Kidney (tissue), 22 donors: ENCODE measurements at places on chromosomes 1 and 21. TPM values are rescaled to one million over a fixed set of nuclear protein-coding genes. Genes with fewer than 3 reads are reported as not detected.

- DNase-seq, result no peak
- no peaks in the 10 kb centered on the region for H3K36me3 ChIP-seq
- H3K4me1 ChIP-seq, result no peaks in the 10 kb centered on the region
- no peak overlapping the region for H3K27ac ChIP-seq
Measured at GRCh38 chr21:39156024-39156423, 27.2 kb downstream of the PSMG1 start.

DNA sequence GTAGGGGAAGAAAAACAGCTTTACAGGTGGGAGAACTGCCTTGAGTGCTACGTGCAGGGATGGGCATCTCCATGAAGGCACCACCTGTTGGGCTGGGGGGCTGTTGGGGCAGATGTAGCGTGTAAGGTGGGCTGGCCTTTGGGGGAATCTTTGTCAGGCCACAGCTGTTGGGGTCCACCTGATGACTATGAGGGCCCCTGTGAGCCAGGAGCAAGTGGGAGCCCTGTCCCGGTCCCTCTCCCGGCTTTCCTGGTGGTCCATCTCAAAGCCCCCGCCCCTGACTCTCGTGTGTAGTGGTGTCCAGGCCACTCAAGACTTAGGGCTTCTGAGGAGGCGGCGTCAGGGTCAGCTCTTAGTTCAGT, 13.5 kb downstream of the SLC37A1 start:
- H3K4me1 ChIP-seq, result no peaks in the 10 kb centered on the region
- H3K36me3 ChIP-seq, result no peaks in the 10 kb centered on the region
- H3K27me3 ChIP-seq, result no peaks in the 10 kb centered on the region
- peak; percentile 33 for DNase-seq
- H3K27ac ChIP-seq, result peak overlapping the region; percentile 78
- no peak overlapping the region for H3K4me3 ChIP-seq

GRCh38 chr1:227734546-227734855, 601 bp downstream of the JMJD4 start:
- H3K4me3 ChIP-seq, result peak overlapping the region; percentile 81
- no peak overlapping the region for H3K27ac ChIP-seq
- H3K36me3 ChIP-seq, result no peaks in the 10 kb centered on the region
- no peaks in the 10 kb centered on the region for H3K27me3 ChIP-seq

GRCh38 chr1:115594600-115594999, 47.2 kb upstream of the VANGL1 start:
- no peak overlapping the region for H3K27ac ChIP-seq
- DNase-seq, result no peak
- H3K27me3 ChIP-seq, result no peaks in the 10 kb centered on the region
- no peaks in the 10 kb centered on the region for H3K36me3 ChIP-seq

- no peaks in the 10 kb centered on the region for H3K36me3 ChIP-seq
- no peak for DNase-seq
- no peak overlapping the region for H3K4me3 ChIP-seq
- no peak overlapping the region for H3K27ac ChIP-seq
- H3K27me3 ChIP-seq, result no peaks in the 10 kb centered on the region
Measured at GRCh38 chr1:48548985-48549384, 77.0 kb upstream of the SPATA6 start.

GRCh38 chr21:34148419-34148804, 75.0 kb downstream of the MRPS6 start:
- peak; percentile 65 for DNase-seq
- H3K36me3 ChIP-seq, result no peaks in the 10 kb centered on the region
- no peaks in the 10 kb centered on the region for H3K4me1 ChIP-seq
- H3K27me3 ChIP-seq, result no peaks in the 10 kb centered on the region

- H3K27me3 ChIP-seq, result no peaks in the 10 kb centered on the region
- no peak overlapping the region for H3K4me3 ChIP-seq
- H3K27ac ChIP-seq, result no peak overlapping the region
- no peak for DNase-seq
Measured at GRCh38 chr1:29849038-29849750, 612.9 kb downstream of the PTPRU start.

- no peak overlapping the region for H3K4me3 ChIP-seq
- H3K36me3 ChIP-seq, result no peaks in the 10 kb centered on the region
- H3K27me3 ChIP-seq, result no peaks in the 10 kb centered on the region
- DNase-seq, result no peak
- H3K27ac ChIP-seq, result no peak overlapping the region
- H3K4me1 ChIP-seq, result peaks cover 3% of the 10 kb centered on the region
Measured at GRCh38 chr1:76939050-76939816, 72.0 kb downstream of the ST6GALNAC5 start.

DNA sequence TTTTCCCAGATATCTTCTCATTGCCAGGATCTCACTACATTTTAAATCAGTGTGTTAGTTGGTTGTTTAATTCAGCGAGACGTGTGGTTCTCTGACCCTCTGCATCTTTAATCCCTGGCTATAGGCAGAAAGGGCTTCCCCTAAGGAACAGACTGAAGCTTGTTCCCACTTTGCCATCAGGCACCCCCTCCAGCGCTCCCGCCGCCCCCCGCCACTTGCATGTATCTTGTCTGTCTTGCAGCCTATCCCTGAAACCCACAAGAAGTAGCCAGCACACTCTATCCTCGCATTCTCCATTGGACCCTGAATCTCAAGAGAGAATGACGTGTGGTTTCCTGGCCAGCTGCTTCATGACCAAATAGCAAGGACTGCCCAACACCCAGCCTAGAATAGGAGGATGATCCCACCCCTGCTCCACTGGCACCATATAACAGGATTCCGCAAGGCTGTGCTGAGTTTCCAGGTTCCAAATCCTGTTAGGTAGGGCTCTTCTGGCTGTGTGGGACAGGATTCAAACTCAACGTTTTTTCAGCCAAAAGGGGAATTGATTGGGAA, 7.8 kb downstream of the CLDN19 start:
- no peaks in the 10 kb centered on the region for H3K4me1 ChIP-seq
- DNase-seq, result no peak
- no peaks in the 10 kb centered on the region for H3K36me3 ChIP-seq
- H3K27me3 ChIP-seq, result no peaks in the 10 kb centered on the region
- H3K27ac ChIP-seq, result no peak overlapping the region

DNA sequence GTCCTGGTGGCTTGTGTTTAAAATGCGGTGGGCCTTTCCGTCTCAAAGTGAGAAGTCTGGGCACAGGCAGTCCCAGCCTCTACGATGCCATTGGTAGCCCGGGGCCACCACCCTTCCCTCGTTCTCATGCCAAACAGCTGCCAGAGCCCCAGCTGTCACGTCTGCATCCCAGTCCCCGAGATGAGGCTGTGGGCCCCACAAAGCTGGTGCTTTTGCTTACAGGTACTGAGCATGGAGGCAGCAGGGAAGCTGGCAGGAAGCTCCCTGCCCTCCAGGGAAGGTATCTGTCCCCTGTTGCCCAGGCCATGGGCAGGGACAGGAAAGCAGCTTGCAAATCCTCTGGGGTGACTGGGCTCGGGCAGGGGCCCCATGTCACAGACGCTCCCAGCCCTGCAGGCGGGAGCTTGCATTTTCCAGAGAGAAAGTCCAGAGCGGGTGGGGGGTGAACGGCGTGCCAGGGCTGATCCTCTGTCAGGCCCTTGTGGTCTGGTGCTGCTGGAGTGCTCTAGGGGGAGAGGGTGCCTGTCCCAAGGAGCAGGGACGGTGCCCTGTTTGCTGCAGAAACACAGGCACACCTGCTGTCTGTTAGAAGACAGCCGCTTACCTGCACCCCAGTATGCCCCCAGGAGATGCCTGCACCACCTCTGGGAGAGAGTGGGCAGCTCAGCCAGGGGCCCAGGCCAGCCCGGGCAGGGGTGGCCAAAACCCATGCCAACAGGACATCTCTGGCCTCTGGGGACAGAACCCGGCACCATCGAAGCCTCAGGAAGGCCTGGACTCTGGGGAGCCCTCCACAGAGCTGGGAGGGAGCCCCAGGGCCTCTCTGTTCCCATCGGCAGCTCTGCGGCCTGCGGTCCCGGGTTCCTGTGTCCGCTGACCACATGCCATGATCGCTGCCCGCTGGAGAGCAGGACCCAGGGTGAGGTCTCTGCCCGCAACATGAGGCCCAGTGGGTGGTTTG, 45.9 kb downstream of the SLX9 start:
- no peak overlapping the region for H3K27ac ChIP-seq
- H3K4me1 ChIP-seq, result no peaks in the 10 kb centered on the region
- no peaks in the 10 kb centered on the region for H3K27me3 ChIP-seq
- H3K36me3 ChIP-seq, result no peaks in the 10 kb centered on the region
- DNase-seq, result no peak
- H3K4me3 ChIP-seq, result no peak overlapping the region

- H3K27me3 ChIP-seq, result no peaks in the 10 kb centered on the region
- no peak for DNase-seq
- H3K27ac ChIP-seq, result no peak overlapping the region
- no peaks in the 10 kb centered on the region for H3K36me3 ChIP-seq
- no peaks in the 10 kb centered on the region for H3K4me1 ChIP-seq
Measured at GRCh38 chr1:63466181-63466580, 56.8 kb downstream of the ITGB3BP start.

DNA sequence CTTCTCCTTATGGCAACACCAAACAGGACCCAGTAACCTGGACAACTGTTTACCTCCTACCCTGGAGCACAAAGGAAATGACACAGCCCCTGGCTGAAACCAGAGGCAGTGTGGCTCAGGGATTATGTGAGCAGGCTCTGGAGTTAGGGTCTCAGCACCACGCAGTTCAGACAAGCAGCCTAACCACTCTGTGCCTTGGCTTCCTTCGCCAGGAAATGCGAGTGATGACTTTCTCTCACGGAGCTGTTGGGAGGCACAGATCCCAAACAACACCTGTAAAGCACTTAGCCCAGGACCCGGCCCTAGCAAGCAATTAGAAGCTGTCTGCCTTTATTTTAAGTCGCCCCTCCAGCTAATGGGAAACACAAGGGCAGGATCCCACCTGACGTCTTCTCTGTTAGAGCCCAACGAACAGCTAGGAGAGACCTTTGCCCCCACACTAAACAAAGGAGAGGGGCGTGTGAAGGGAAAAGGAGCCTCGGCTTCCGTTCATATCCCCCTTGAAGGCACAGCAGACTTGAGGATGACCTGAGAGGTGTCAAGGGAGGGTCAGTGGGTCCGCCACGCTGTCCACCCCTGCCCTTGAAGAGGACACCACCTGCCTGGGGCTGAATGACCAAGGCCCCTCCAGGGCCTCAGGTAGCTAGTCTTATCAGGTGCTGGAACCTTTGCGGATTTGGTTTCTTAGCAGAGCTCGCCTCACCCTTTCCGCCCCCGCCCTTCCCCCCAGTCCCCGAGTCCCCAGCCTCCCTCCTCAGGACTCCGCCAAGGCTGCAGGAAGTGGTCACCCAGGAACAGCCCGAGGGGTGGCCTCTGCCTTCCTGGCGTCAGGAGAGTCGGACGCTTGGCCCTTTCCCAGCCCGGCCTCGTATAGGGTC, 860 bp downstream of the TMEM63A start:
- H3K27ac ChIP-seq, result peak overlapping the region; percentile 86
- DNase-seq, result peak; percentile 71
- peaks cover 43% of the 10 kb centered on the region for H3K4me1 ChIP-seq
- no peaks in the 10 kb centered on the region for H3K36me3 ChIP-seq
- no peaks in the 10 kb centered on the region for H3K27me3 ChIP-seq

GRCh38 chr1:22906968-22907367, 65.7 kb downstream of the LACTBL1 start:
- DNase-seq, result no peak
- H3K36me3 ChIP-seq, result no peaks in the 10 kb centered on the region
- H3K27me3 ChIP-seq, result no peaks in the 10 kb centered on the region
- H3K27ac ChIP-seq, result no peak overlapping the region
- H3K4me1 ChIP-seq, result no peaks in the 10 kb centered on the region

GRCh38 chr1:234454926-234455325, 24.1 kb downstream of the TARBP1 start:
- H3K4me3 ChIP-seq, result no peak overlapping the region
- no peak overlapping the region for H3K27ac ChIP-seq
- H3K4me1 ChIP-seq, result no peaks in the 10 kb centered on the region
- peaks cover 3% of the 10 kb centered on the region for H3K36me3 ChIP-seq
- DNase-seq, result no peak
- no peaks in the 10 kb centered on the region for H3K27me3 ChIP-seq

GRCh38 chr1:52032124-52032784, 1.4 kb downstream of the KTI12 start:
- H3K4me1 ChIP-seq, result peaks cover 4% of the 10 kb centered on the region
- no peak for DNase-seq
- no peaks in the 10 kb centered on the region for H3K27me3 ChIP-seq
- H3K4me3 ChIP-seq, result peak overlapping the region; percentile 88
- H3K27ac ChIP-seq, result no peak overlapping the region

GRCh38 chr1:27152829-27153548, 1.9 kb downstream of the SLC9A1 start:
- H3K27ac ChIP-seq, result peak overlapping the region; percentile 71
- no peak for DNase-seq
- peaks cover 40% of the 10 kb centered on the region for H3K4me1 ChIP-seq

GRCh38 chr1:231500666-231501065, 27.8 kb upstream of the TSNAX start:
- H3K36me3 ChIP-seq, result no peaks in the 10 kb centered on the region
- DNase-seq, result no peak
- no peak overlapping the region for H3K27ac ChIP-seq
- no peak overlapping the region for H3K4me3 ChIP-seq
- H3K27me3 ChIP-seq, result no peaks in the 10 kb centered on the region
- no peaks in the 10 kb centered on the region for H3K4me1 ChIP-seq

DNA sequence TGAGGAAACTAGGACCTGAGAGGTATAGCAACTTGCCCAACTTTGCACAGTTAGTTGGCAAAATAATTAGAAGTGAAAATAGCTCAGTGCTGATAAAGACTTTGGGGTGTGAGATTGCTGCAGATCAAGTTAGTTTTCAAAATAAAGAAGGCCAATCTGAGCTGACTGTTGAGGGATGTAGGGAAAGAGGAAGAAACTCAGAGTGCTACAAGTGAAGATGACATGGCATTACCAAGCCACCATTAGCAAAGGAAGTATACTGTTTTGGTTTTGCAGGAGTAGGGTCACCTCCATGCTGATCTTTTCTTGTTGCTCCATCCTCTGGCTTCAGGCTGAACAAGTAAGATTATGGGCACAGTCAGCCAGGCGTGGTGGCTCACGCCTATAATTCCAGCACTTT, 78.7 kb upstream of the ADAM30 start:
- DNase-seq, result no peak
- no peak overlapping the region for H3K27ac ChIP-seq
- no peaks in the 10 kb centered on the region for H3K27me3 ChIP-seq
- H3K36me3 ChIP-seq, result no peaks in the 10 kb centered on the region

DNA sequence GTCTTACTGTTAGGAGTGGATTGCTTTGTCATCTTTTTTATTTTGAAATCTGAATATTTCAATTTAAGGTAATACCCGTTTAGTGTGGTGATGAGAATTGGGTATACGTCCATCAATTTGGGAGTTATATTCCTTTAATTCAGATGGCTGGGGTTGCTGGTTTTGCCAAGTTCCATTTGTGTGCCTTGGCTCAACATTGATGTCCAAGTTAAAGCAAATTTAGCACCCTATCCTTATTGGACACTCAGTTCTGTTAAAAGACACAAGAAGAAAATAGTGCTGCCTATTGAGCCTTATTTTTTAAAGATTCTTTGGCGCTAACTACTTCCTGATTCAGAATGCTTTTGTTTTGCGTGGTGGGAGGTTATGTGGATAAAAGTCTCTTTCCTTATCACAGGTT, 40.6 kb downstream of the CAMTA1 start:
- H3K4me1 ChIP-seq, result no peaks in the 10 kb centered on the region
- H3K4me3 ChIP-seq, result peak overlapping the region; percentile 19
- no peaks in the 10 kb centered on the region for H3K27me3 ChIP-seq
- peak overlapping the region; percentile 48 for H3K27ac ChIP-seq

TNFSF18 gene
- total RNA-seq, result not detected

FAM177B gene
- 1.1 TPM for total RNA-seq

POLR3C gene
- total RNA-seq, result 30.0 TPM

RNF223 gene
- 2.3 TPM for total RNA-seq

TNNI3K gene
- 1.4 TPM for total RNA-seq

GGPS1 gene
- total RNA-seq, result 39.0 TPM

LYPD8 gene
- total RNA-seq, result 3.2 TPM

TRIM45 gene
- 4.8 TPM for total RNA-seq

PRR9 gene
- not detected for total RNA-seq

FMN2 gene
- 0.06 TPM for total RNA-seq

GJB3 gene
- 8.8 TPM for total RNA-seq

EXTL1 gene
- 0.28 TPM for total RNA-seq
